Natural killer cell treated with Interleukin-12 subunit alpha and Interleukin-12 subunit beta and Interleukin-15 and Interleukin-18, amount 100 ng/mL, for 72 hours (primary cell): ENCODE measurements at places on chromosomes 5 and 9. TPM values are rescaled to one million over a fixed set of nuclear protein-coding genes. Genes with fewer than 3 reads are reported as not detected.

- no peak for DNase-seq
Measured at GRCh38 chr5:38045446-38045845, 205.6 kb upstream of the GDNF start.

DNA sequence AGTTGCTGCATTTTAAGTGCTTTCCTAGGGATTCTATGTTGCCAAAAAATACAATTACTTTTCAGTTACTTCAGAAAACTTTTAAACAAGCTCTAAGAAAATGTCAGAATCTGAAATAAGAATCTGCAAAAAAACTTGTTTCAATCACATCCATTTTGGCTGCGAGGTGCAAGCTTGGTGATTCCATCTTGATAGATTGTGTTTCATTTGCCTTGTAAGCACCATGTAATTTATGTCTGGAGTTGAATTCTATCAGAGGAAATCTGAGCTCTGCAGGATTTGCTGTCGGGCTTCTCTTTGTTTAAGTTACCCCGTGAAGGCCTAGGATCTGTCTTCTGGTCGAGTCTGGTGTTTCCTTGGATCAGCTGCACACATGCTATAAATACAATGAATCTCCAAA, 40.4 kb upstream of the MAN2A1 start:
- DNase-seq, result no peak

DNA sequence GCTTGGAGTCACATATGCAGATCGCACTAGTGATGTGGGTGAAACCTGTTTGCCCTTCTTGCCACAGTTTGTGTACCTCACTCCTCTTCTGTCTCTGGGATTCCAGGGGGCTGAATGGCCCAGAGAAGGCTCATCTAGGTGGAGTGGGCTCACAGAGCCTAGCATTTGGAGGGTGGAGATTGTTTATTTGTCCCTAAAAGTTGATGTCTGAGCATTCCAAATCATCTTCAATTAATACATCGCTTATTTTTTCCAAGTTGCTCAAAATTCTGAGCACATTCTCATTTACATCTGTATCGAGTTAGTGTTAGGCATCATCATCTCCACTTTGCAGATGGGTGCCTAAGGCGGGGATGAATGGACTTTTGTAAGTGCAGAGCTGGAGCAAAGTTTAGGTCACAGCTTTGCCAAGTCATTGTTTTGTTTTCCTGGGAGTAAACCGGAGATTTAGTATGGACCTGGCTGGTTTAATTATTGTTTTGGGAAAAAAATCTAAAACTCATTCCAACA, 2.0 kb downstream of the ABL1 start:
- no peak for DNase-seq

DNA sequence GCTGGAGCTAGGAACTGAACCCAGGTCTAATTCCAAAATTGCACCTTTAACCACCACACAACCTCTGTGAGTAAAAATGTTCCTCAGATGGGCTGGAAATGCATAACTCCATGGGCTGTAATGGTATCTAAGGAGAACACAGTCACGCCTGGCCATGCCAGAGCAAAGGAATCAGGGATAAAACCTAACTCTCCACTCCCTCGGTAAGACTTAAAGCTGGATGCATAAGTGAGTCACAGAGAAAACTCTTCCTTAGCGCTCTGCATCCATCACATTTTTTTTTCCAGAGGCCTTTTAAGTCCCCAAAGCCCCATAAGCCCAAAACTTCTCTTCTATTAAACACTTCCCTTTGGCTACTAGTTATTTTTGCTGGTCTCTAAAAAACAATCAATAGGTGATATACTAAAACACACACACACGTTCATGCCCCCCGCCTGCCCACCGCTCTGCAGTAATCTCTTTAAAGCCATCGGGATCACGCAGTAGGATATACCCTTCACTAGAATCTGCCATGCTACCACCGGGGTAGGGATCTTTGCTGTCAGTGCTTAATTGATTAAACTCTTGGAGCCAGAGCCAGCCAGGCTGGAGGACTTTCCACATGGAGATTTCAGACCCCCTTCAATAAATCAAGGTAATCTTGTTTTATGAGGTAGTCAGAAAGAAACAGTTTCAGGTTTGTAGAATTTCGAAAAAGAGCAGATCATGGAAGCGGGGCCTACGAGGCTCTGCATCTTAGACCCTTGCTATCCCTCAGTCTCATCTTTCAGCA, 212.9 kb downstream of the MAPKAP1 start:
- DNase-seq, result no peak

GRCh38 chr5:1657161-1657741, 133.5 kb upstream of the LPCAT1 start:
- no peak for DNase-seq

DNA sequence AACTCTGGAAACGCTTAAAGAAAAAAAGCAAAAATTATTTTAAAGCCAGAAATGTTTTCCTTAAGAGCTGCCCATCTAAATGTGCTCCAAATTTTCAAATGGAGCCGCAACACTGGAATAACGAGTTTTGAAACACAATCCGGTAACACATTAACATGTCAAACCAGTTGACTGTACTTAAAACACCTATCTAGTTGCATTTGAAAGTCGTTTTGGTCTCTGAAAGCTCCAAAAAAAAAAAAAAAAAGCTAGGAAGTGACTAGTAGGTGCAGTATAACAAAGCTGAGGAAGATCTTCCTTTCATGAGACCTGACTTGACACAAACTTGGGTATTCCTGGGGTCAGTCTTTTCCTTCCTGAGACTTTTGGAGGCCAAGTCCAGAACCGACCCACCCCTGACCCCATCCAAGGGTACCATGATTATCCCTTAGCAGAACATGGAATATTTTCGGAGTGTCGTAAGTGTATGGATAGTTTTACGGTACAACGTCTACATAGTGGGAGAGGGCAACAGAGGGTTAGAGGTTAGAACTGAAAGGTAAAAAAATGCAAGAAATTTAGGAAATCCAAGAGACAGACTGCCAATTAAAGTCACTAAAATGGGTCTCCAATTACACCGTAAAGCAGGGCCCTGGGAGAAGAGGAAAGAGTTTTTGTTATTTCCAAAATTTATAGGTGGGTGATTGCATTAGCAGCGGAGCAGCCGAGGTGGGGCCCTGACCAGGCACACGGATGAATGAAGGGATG, 812 bp downstream of the CETN3 start:
- DNase-seq, result no peak

DNA sequence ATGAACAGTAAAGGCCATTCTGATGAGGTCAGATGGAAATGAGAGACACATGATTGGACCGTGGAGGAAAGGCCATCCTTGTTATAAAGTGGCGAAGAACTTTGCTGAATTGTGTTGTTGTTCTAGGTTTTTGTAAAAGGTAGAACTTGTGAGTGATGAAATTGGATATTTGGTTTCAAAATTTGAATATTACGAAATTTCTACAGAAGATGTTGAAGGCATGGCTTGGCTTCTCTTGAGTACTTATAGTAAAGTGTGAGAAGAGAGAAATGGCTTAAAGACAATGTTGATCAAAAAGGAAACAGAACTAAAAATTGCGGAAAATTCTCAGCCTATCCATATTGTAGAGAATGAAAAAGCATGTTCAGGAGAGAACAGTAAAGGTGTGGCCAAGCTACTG, 166.6 kb upstream of the S1PR3 start:
- DNase-seq, result no peak

DNA sequence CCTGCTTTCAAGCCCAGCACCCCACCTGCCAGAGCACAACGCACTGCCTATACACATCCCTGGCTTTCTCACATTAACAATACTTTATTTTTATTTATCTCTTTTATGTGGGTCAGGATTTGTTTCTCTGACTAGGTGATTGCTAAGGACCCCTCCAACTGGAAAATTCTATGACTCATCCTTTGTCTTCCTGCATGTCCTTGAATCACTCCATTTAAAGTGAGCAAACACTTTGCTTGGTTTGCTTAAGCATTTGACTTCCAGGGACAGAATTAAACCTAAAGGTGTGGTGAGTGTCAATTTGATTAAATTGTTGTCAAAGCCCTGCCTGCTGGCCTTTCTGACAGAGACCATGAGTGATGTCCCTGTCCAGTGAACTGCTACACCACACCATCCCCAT, 536.5 kb upstream of the BRINP1 start:
- DNase-seq, result no peak

GRCh38 chr9:24590432-24590831, 44.7 kb upstream of the IZUMO3 start:
- DNase-seq, result no peak

GRCh38 chr9:93143830-93144530, 9.9 kb upstream of the NINJ1 start:
- no peak for DNase-seq

DNA sequence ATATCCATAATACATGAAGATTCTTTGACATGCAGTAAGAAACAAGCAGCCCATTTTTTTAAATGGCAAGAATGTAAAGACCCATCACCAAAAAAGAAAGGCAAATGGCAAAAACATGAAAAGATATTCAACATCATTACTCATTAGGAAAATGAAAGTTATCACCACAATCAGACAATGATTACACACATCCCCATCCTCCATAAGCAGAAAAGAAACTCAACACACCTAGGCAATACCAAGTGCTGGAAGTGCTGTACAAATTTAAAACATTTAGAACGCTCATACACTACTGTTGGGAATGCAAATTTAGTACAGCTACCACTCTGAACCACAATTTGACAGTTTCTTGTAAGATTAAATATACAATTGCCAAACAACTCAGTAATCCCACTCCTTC, 466.7 kb downstream of the ACTL7B start:
- no peak for DNase-seq

- no peak for DNase-seq
Measured at GRCh38 chr5:19488786-19489185, 499.2 kb downstream of the CDH18 start.

DNA sequence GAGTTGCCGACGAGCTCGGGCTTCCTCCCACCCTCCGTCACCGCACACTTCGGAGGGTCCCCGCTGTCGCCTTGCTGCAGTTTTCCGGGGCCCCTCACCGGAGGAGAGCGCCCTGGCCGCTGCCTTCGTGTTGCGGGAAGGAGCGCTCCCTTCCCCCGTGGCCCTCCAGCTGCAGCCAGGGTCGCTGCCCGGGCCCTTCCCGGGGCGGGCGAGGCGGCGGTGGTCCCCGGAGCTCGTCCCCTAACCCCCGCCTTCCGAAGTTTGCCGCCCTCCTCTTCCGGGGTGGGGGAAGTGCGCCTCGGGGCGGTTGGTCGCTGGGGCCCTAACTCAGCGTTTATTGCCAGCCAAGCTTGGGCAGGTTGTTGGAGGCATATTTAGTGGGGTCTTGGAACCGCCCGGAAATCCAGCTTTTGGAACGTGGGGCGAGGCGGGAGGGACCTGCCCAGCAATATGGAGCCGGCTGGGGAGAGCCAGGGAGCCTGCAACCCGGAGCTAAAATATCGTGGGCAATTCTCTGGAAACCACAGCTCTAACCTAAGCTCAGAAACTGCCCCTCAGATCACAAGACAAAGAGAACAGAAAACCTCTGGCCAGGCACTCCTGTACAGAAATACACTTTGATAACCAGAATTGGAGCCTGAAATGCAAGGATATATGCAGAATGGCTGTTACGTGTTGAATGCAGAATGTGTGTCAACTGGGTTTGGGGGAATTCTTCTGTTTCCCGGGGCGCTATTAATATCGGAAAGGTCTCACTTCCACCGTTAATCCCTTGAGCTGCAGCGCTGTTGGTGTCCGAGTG, 890 bp downstream of the PIK3R1 start:
- peak; percentile 73 for DNase-seq

DNA sequence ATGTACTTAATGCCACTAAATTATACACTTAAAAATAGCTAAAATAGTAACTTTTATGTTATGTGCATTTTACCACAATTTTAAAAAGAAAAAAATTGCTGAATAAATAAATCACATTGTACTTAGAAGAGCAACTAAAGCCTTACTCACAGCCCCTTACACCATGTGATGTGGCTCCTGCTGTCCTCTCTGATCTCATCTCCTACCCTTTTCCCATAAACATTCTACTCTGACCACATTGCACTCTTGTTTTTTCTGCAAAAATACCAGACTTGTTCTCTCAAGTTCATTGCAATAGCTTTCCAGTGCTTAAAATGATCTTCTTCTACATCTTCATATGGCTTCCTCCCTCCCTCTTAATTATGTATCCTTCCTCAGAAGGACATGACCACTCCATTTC, 268.4 kb downstream of the ELAVL2 start:
- no peak for DNase-seq

- DNase-seq, result no peak
Measured at GRCh38 chr5:178113841-178114324, 551 bp downstream of the N4BP3 start.

- no peak for DNase-seq
Measured at GRCh38 chr9:3043369-3043768, 199.5 kb upstream of the PUM3 start.

DNA sequence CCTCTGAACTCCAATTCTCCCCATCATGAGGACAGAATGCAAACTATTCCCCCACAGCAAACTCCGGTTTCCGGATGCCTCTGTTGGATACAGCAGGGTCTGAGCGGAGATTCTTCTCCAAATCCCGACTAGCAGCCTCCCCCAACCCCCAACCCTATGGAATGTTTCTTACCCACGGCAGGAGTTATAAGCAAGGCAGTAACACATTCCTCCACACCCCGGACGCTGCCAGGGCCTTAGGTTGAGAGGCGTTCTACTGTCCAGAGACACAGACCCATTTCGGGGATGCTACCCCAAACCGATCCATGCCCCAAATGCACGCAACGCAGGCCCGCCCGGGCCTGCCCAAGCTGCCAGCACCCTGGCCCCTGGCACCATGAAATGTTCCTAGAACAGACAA, 85.6 kb upstream of the LMX1B start:
- DNase-seq, result no peak

- DNase-seq, result no peak
Measured at GRCh38 chr5:88374391-88374790, 105.7 kb upstream of the TMEM161B start.

Gene LCP2
- 282 TPM for total RNA-seq

Gene FEM1C
- total RNA-seq, result 17.1 TPM

Gene AGGF1
- 23.7 TPM for total RNA-seq

Gene IFNA14
- total RNA-seq, result not detected

Gene C5orf24
- total RNA-seq, result 33.3 TPM

Gene SLC6A3
- not detected for total RNA-seq

Gene SPAG8
- 0.19 TPM for total RNA-seq
